CD8-positive, alpha-beta memory T cell (primary cell): ENCODE measurements at places on chromosomes 3 and 15. TPM values are rescaled to one million over a fixed set of nuclear protein-coding genes. Genes with fewer than 3 reads are reported as not detected.

DNA sequence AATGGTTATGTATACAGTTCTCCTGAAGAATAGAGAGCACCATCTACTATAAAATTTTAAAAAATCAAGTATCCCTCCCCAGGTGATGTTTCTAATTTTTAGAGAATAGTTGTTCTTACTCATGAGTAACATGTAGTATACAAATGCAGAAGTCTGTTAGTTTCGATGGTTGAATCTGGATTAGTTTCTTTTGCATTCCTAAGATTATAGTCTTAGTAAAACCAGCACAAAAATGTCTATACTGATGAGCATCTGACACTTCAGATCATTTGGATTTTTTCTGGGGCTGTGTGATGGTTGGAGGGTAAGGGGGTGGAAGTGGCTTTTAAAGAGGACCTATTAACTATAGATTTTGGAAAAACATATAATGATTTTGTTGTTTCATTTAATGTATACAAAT is 167.3 kb upstream of the SGO1 start:
- DNase-seq: no peak
- H3K36me3 ChIP-seq: no peaks in the 10 kb centered on the region
- H3K4me1 ChIP-seq: no peaks in the 10 kb centered on the region
- no peak overlapping the region for H3K27ac ChIP-seq
- no peak overlapping the region for H3K4me3 ChIP-seq

DNA sequence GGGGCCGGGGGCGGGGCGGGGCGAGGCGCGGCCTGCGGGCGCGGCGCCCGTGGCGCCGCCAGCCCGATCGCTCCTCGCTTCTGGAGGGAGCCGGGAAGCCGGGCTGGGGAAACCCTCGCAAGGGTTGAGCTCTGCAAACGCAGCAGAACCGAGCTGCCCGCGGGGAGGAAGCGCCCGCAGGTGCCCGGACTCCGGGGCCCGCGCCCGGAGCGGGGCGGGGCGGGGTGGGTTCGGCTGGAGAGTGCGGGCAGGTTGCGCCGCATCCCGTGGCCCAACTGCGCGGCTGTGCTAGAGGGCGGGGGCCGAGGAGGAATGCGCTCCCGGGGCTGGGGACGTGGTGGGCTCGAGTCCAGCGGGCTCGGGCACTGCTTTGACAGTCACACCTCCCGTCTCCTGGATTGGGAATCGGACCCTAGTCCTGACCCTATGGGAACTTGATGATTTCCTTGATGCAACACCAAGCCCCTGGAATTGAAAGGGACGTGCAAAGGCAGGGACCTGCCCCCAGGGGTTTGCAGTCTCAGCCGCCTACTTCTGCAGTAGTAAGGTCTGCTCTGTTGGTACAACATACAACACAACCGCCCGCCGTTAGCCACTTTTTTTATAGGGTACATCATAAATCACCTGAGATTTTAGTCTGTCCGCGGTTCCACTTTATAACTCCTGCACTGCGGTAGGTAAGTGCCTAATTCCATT is 34.3 kb downstream of the ZBTB38 start:
- H3K4me1 ChIP-seq: peaks cover 61% of the 10 kb centered on the region
- peak overlapping the region; percentile 55 for H3K27ac ChIP-seq

DNA sequence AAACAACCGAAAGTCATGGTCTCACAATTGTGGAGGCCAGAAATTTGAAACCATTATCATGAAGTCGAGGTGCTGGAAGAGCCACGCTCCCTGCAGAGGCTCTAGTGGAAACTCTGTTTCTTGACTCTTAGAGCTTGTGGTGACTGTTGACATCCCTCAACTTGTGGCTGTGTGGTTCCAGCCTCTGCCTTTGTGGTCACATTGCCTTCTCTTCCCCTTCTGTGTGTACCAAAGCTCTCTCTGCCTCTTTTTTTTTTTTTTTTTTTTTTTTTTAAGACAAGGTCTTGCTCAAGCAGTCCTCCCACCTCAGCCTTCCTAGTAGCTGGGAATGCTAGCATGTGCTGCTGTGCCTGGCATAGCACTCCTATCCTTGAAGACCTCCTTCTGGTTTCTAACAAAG is 48.7 kb upstream of the CRTC3 start:
- peaks cover 60% of the 10 kb centered on the region for H3K36me3 ChIP-seq
- no peak overlapping the region for H3K27ac ChIP-seq
- H3K4me3 ChIP-seq: no peak overlapping the region
- no peak for DNase-seq
- H3K4me1 ChIP-seq: peaks cover 14% of the 10 kb centered on the region

- no peaks in the 10 kb centered on the region for H3K36me3 ChIP-seq
- no peak for DNase-seq
- no peak overlapping the region for H3K27ac ChIP-seq
Measured at GRCh38 chr15:44261007-44261706, 27.4 kb upstream of the GOLM2 start.

DNA sequence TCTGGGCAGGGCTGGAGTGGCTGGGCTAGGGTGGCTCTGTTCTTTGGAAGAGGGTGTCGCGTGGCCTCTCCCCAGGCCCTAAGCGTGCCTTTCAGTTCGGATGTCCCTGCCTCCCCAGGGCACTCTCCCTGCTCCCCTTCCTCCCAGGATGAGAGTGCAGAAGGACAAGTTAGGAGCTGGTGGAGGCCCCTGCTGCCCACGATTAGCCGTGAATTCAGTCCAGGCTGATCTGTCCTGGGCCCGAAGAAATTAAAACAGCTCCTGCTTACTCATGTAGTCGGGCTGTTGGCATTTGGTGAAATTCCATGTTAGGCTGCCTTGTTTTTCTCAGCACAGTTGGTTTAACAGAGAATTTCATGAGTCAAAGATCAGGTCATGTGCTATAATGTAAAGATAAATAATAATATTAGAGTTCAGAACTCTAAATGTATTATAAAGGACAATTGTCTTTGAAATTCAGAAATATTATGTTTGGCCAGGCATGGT is 24.5 kb downstream of the NIPA1 start:
- H3K36me3 ChIP-seq: peaks cover 4% of the 10 kb centered on the region
- no peak for DNase-seq
- H3K27me3 ChIP-seq: no peaks in the 10 kb centered on the region
- no peak overlapping the region for H3K4me3 ChIP-seq
- H3K4me1 ChIP-seq: no peaks in the 10 kb centered on the region

DNA sequence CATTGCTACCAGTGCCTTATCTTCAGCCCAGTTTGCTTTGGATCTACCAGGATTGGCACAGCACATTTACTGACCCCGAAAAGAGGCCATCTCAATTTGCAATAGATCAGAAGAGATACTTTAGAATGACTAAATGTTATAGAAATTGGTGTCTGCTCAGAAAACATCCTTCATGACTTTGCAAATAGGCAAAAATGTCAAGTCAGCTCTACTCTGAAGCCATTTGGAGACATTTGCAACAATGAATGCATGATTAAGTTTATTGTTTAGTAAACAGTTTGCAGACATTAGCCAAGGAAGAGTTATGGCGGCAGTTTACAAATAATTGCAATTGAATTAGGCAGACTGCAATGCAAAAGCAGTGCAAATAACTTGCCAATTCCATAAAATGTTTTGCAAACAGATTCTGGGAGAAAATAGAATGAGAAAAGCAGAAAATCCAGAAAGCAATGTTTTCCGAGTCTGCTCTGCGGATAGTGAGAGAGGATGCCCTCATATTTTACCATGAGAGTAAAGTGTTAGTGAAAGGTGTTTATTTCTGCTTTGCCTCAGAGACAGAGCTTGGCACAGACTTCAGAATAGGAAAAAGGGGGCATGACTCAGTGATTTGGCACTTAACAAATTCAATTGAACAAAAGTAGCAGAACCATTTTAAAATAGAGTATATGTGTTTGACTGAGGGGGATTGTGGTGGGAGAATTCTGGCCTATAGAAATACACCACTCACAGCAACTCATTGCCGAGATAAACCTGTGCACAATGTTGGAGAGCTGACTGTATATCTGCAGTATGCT is 334.9 kb upstream of the NR2F2 start:
- no peak overlapping the region for H3K27ac ChIP-seq
- peaks cover 14% of the 10 kb centered on the region for H3K4me1 ChIP-seq

- H3K36me3 ChIP-seq: no peaks in the 10 kb centered on the region
- H3K27ac ChIP-seq: no peak overlapping the region
- no peaks in the 10 kb centered on the region for H3K4me1 ChIP-seq
- H3K4me3 ChIP-seq: no peak overlapping the region
- no peaks in the 10 kb centered on the region for H3K27me3 ChIP-seq
Measured at GRCh38 chr3:114827495-114827894, 319.6 kb downstream of the ZBTB20 start.

DNA sequence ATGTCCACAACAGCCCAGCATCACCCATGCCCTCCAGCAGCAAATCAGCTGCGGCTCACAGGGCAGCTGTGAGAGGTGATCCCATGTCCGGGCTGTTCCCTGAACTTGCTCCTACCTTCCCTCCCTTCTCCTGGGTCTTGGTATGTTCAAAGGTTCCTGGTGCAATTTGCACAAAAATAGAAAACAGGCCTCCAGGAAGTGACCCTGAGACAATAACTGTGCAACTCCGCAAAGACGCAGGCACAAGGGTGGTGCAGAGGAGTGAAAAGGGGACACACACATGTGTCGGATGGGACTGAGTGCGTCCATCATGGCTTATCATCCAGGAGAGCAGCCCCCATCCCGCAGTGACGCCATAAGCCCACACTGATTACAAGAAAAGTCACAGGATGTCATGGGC is 16.3 kb downstream of the PLXND1 start:
- H3K27me3 ChIP-seq: no peaks in the 10 kb centered on the region
- no peak overlapping the region for H3K4me3 ChIP-seq
- H3K4me1 ChIP-seq: peaks cover 25% of the 10 kb centered on the region
- no peaks in the 10 kb centered on the region for H3K36me3 ChIP-seq

DNA sequence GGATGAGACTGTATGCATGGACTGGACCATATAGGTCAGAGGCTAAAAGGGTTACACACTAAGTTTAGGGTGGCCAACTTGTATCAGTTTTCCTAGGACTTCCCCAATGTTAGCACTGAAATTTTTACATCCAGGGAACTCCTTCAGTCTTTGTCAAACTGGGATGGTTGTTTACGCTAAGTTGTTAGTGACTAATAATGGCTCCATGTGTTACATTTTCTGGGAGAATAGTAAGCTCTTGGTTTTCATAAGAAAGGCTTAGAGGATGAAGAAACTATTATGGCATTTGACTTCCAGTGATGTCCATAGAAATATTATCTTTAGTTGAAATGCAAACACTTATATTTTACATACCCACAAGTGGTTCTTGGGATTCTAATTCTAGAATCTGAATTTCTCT is 57.9 kb upstream of the ST3GAL6 start:
- DNase-seq: no peak
- H3K27ac ChIP-seq: no peak overlapping the region
- H3K36me3 ChIP-seq: no peaks in the 10 kb centered on the region

- H3K36me3 ChIP-seq: no peaks in the 10 kb centered on the region
- H3K27me3 ChIP-seq: no peaks in the 10 kb centered on the region
- no peak overlapping the region for H3K4me3 ChIP-seq
Measured at GRCh38 chr3:52345521-52346109, 29.5 kb downstream of the DNAH1 start.

GRCh38 chr3:73070675-73071575 is 9.5 kb downstream of the EBLN2 start:
- no peaks in the 10 kb centered on the region for H3K4me1 ChIP-seq
- no peaks in the 10 kb centered on the region for H3K27me3 ChIP-seq
- no peak overlapping the region for H3K4me3 ChIP-seq
- no peaks in the 10 kb centered on the region for H3K36me3 ChIP-seq
- no peak for DNase-seq

- H3K4me3 ChIP-seq: peak overlapping the region; percentile 38
- no peaks in the 10 kb centered on the region for H3K27me3 ChIP-seq
- no peak overlapping the region for H3K27ac ChIP-seq
Measured at GRCh38 chr3:12967606-12968351, 105.5 kb downstream of the IQSEC1 start.

DNA sequence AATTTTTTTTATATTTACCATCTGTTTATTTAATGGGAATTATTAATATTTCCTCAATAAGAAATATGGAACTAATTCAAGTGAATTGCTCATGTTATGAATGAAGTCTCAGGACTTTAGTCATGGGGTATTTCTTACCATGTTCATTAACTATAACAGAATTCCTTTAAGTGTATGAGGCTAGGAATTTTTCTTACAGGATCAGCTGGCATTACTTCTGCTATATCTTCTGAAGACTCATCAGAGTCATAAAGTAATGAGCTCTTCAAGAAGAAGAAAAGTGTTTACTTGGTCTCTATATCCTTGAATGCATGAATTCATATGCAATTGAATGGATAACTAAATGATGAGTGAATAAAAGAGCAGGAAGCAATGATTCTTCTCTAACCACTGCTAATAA is 486.8 kb upstream of the THBS1 start:
- H3K27me3 ChIP-seq: peaks cover 4% of the 10 kb centered on the region
- DNase-seq: no peak
- no peak overlapping the region for H3K4me3 ChIP-seq
- H3K4me1 ChIP-seq: no peaks in the 10 kb centered on the region
- no peak overlapping the region for H3K27ac ChIP-seq
- no peaks in the 10 kb centered on the region for H3K36me3 ChIP-seq

- no peak overlapping the region for H3K27ac ChIP-seq
- H3K27me3 ChIP-seq: no peaks in the 10 kb centered on the region
- no peaks in the 10 kb centered on the region for H3K4me1 ChIP-seq
- no peak overlapping the region for H3K4me3 ChIP-seq
- peaks cover 12% of the 10 kb centered on the region for H3K36me3 ChIP-seq
Measured at GRCh38 chr15:52309154-52309548, 13.5 kb upstream of the MYO5C start.

DNA sequence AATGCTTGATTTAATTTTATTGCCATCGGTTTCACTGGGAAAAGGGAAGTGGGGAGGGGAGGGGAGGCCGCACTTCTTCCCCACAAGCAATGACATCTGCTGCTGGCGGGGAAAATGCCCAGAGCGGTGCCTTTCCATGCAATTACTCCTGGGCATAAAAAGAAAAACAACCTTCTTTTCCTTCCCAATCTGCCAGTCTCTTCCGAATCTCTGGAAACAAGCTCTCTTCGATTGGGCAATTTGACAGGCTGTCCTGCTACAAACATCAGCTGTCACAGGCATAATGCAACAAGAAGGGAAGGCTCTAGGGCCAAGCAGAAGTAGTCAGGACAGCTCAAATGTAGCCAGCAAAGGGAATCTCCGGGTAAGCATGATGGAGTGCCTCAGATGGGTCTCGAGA is 93.4 kb upstream of the STRIT1 start:
- H3K27ac ChIP-seq: no peak overlapping the region
- no peak overlapping the region for H3K4me3 ChIP-seq
- no peaks in the 10 kb centered on the region for H3K27me3 ChIP-seq
- no peaks in the 10 kb centered on the region for H3K36me3 ChIP-seq
- no peaks in the 10 kb centered on the region for H3K4me1 ChIP-seq

Gene PROK2
- 0.33 TPM for total RNA-seq

Gene NUP210
- 146 TPM for total RNA-seq

Gene EBLN2
- total RNA-seq: 3.2 TPM

Gene TMCO5A
- not detected for total RNA-seq

Gene PPP1R14D
- not detected for total RNA-seq

Gene RPP25
- 7.4 TPM for total RNA-seq

Gene GPR87
- 1.2 TPM for total RNA-seq

Gene RTP1
- total RNA-seq: not detected
